Progenitor cell of endocrine pancreas (in vitro differentiated cells): ENCODE measurements at places on chromosomes 5 and 9.

DNA sequence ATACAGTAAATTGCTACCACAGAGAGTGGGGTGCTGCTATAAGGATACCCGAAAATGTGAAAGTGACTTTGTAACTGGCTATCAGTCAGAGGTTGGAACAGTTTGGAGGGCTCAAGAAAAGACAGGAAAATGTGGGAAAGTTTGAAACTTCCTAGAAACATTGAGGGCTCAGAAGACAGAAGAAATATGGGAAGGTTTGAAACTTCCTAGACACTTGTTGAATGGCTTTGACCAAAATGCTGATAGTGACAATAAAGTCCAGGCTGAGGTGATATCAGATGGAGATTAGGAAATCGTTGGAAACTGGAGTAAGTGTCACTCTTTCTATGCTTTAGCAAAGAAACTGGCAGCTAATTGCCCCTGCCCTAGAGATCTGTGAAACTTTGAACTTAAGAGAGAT lies 1158.6 kb upstream of the CDH6 start:
- DNase-seq, result no peak

GRCh38 chr5:142561486-142562097 lies 124.3 kb downstream of the FGF1 start:
- no peak for DNase-seq

- no peak for DNase-seq
Measured at GRCh38 chr9:20701060-20701459, 17.0 kb downstream of the FOCAD start.

- DNase-seq, result no peak
Measured at GRCh38 chr9:17742067-17742466, 163.2 kb downstream of the SH3GL2 start.

DNA sequence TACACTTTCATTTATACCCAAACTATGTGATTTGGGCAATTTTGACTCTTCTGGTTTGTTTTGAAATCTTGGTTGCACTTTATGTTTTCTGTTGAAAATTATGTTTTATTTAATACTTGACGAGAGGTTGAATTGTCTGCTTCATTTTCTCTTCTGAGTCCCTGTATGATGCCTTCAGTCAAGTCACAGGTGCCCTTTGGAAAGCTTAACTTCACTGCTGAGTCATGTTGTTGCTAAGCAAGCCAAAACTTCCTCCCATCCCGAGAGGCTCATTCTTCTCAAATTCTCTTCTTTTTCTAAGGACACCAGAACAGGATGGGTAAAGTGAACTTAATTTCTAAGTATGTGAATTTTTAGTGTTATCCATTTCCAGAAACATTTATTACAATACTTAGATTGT lies 455.3 kb upstream of the PTGER4 start:
- no peak for DNase-seq
